AG08395 (cell line): ENCODE measurements at places on chromosomes 4 and X.

DNA sequence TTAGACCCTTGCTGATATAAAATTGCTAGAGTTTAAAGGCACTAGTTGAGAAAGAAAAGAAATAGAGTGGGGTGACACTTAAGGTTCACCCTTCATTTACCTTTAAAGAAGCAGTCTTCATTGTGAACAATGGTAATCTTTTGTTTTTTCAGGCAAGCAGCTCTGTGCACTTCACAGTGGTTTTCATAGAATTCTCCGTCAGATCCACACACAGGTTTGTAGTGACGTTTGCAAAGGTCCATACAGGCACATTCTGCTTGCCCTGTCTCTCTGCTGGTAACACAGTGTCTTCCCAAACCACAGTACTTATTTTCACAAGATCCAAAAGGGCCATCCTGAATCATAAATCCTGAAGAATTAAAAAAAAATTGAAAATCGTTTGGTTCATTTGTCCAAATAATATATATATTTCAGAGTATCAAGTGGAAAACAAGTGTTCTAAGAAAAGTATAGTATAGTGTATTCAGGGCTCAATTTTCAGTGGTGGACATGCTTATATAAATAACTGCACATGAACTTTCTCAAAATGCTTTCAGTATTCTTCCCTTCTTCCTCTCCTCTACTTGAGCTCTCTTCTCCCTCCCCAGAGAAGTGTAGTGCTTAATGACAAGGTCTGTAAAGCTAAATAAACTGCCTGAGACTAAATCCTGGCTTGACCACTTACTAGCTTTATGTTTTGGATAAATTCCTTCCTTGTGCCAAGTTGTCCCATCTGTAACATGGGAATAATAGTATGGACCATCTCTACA lies 243.3 kb downstream of the FSTL5 start:
- no peak for DNase-seq

- DNase-seq: peak; percentile 33
Measured at GRCh38 chr4:186068581-186069348, at the start of gene TLR3. Gene TLR3, plus strand, starts transcription at chr4:186069156. Its CDS starts 7,464 bp downstream, at chr4:186076620.

- DNase-seq: no peak
Measured at GRCh38 chr4:142440093-142440492, 406.0 kb downstream of the INPP4B start.

- peak; percentile 24 for DNase-seq
Measured at GRCh38 chrX:48569958-48570357, 4.3 kb upstream of the RBM3 start.

- no peak for DNase-seq
Measured at GRCh38 chr4:185752872-185753271, 59.1 kb downstream of the SORBS2 start.

DNA sequence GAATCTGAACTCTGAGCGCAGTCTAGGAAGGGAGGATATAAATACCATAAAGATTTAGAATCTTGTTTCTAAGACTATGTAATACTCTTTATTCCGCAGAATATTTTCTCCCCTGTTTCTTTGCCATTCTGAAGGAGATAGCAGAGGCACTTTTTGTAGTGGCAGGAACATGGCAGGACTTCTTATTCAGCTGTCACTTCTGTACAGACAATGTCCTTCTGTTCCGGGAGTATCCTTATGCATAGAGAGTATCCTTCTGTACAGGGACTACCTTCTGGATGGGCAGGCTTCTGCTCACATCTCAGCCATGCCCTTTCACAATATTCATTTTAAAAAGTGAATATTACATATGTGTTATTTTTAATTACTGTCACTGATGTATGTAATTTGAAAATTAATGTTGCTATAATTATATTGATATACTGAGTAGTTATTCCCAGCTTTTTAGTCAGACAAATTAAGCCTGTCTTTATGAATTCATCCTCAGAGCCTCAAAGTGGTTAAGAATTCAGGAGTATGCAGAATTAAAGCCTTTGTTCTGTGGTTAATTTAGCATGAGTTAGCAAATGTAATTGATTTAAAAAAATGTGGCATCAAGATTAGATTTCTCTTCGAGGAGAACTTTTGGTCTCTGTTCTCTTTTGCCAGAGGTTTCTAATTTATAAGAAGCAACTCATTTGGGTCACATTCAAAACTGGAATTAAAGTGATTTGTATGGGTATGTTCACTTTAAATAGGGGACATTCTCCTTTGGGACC lies 174.4 kb downstream of the FHIP1A start:
- no peak for DNase-seq

GRCh38 chrX:68571610-68572311 lies 72.9 kb downstream of the YIPF6 start:
- peak; percentile 50 for DNase-seq

DNA sequence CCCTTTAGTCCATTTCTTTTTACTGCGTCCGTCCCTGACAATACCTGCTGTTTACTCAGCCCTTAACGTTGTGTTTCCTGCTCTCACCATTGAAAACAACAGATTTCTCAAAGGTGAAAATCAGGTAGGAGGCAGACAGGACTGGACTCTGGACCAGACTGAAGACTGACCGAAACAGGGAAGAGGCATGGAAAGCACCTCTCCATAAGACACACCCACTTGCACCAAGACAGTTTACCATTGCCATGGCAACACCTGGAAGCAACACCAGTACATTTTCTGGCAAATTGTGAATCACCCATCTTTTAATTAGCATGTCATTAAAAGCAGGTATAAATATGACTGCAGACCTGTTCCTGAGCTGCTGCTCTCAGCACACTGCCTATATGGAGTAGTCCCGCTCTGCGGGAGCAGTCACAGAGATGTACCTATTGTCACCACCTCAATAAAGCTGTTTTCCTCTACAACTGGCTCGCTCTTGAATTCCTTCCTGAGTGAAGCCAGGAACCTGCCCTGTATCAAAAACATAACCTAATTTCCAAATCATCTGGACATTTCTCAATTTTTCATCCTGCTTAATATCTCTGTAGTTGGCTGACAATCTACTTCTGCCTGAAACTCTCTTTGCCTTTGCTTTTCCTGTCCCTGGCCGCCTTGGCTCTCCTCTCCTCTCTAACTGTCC lies 117.0 kb downstream of the RNF150 start:
- no peak for DNase-seq

GRCh38 chr4:189117426-189117825 lies 823.2 kb upstream of the FRG1 start:
- no peak for DNase-seq

- no peak for DNase-seq
Measured at GRCh38 chr4:81796790-81797528, 325.3 kb upstream of the RASGEF1B start.

DNA sequence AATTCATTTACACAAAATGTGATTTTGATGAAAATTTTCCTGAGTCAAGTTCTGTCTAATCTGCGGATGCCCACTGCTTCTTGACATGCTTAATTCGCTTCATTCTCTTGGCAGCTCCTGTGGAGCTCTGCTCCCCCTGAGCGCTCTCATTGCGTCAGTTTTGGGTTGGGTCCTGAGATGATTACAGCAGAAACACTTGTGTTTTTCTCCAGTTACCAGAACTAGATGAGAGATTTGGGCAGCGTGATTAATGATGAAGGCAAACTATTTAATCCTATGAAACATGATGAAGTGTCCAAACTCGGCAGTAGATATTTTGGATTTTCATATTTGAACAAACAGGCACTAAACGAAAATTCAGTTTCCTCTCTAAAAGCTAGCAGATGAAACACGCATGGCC lies 4.2 kb upstream of the CXCL1 start:
- DNase-seq: no peak

DNA sequence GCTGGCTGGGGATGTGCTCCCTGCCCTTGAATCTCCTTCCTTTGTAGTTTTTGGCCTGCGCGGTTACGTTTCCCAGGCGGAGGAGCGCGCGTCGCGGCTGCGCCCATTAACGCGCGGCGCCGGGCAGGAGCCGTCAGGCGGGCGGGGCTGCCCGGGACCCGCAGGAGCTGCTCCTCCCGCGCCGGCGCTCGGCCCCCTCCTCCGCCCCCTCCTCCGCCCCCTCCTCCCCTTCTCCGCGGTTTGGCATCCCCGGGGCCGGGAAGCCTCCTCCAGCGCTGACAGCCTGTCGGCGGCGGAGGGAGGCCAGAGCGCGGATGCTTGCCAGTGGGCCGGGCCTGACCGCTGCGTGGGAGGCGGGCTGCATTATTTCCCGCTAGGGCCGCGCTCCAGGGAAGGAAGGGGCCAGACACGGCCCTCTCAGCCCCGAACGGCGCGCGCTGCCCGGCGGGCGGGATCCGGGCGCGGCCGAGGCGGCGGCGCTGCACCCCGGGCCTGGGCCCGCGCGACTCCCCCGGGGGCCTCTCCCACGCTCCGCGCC lies at the start of gene DCLK2:
Gene DCLK2 (plus strand): TSS at position 405 of the 538 bp plus-strand sequence. CDS start 583 bp downstream, outside the sequence.
- peak; percentile 91 for DNase-seq

DNA sequence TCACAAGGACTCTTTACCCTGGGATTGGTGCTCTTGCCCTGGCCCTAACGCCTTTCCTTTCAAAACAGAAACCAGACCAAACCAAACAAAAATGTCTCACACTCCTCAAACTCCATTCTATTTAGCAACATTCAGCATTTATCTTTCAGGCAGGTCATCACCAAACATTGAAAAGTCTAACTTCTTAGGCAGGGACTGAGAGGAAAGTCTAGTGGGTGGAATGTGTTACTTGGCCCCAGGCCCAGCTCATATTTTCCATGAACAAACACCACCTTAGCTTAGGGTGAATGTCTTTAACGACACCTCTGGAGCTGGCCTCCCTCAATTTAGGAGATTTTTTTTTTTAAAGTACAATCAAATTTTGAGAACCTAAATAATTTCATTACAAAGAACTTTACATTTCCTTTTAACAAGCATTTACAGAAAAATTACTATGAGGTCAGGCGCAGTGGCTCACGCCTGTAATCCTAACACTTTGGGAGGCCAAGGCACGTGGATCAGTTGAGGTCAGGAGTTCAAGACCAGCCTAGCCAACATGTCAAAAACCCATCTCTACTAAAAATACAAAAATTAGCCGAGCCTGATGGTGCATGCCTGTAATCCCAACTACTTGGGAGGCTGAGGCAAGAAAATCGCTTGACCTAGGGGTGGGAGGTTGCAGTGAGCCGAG lies 10.2 kb upstream of the N4BP2 start:
- DNase-seq: peak; percentile 42

DNA sequence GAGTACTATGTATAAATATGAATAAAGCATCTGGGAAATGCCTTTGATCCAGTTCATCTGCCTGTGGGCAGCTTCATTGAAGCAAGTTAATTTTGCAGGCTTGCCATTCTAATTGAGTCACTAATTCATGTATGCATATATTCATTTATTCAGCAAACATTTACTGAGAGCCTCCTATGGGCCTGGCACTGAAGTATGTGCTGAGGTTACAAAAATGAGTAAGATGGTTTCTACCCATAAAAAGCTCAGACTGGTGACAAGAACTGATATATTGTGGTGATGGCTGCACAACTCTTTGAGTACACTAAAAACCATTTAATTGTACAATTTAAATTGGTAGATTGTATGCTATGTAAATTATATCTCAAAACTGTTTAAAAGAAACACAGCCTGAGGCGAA lies 1.1 kb upstream of the MRPL1 start:
- DNase-seq: no peak

DNA sequence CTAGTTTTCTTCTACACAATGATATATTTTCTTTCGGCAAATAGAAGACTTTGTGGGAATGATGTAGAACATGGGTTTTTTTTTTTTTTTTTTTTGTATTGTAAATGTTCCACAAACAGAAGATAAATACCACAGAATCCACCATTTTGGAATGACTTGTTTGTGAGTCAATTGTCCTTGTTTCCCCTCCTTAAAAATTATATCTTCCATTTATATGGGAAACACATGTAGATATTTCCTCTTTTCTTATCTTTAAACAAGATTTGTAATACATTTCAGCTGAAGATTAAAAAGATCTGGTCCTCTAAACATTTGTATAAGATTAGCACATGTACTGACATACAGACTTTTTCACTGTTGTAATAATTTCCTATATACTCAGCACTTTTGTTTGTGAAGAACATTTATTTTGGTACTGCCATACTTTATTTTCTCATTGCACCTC lies 304.6 kb downstream of the SPRY1 start:
- no peak for DNase-seq

GRCh38 chr4:121192480-121192879 lies 28.4 kb upstream of the TNIP3 start:
- DNase-seq: peak; percentile 48

DNA sequence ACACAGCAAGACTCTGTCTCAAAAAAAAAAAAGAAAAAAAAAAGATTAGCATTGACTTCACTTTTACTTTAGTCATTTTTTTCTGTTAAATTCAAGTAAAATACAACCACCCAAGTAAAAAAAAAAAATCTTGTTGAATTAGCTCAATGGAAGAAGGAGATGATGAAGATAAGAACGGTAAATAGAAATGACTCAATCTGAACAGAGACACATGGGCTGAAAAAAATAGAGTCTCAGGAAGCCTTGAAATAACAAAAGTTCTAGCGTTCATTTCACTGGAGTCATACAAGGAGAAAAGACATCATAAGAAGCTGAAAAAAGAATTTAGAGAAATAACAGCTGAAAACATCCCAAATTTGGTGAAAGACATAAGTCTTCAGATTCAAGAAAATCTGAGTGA lies 75.5 kb downstream of the CASP3 start:
- DNase-seq: no peak

DNA sequence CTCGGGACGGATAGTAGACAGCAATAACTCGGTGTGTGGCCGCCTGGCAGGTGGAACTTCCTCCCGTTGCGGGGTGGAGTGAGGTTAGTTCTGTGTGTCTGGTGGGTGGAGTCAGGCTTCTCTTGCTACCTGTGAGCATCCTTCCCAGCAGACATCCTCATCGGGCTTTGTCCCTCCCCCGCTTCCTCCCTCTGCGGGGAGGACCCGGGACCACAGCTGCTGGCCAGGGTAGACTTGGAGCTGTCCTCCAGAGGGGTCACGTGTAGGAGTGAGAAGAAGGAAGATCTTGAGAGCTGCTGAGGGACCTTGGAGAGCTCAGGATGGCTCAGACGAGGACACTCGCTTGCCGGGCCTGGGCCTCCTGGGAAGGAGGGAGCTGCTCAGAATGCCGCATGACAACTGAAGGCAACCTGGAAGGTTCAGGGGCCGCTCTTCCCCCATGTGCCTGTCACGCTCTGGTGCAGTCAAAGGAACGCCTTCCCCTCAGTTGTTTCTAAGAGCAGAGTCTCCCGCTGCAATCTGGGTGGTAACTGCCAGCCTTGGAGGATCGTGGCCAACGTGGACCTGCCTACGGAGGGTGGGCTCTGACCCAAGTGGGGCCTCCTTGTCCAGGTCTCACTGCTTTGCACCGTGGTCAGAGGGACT lies 5.7 kb upstream of the MSANTD1 start:
- DNase-seq: no peak

DNA sequence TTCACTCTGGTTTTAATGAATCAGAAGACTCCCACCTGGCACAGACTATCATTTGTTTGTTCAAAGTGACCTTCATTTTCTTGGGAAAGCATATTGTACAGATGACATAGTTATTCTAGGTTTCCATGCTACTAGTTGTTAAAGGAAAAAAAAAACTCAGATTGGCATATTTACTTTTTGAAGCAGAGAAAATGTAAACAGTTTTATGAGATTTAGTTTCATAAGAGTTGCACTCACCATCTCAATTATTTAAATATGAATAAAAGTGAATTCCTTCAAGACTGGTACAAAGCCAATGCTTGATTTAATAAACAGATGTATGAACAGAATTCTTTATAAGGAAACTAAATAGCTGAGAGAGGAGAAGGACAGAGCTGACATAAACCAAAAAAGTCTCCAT lies 280.3 kb upstream of the UGT8 start:
- no peak for DNase-seq

GRCh38 chrX:19725641-19726040 lies 161.8 kb downstream of the SH3KBP1 start:
- DNase-seq: no peak
